ENCODE measurements at places on chromosomes 16 and 17. TPM values are rescaled to one million over a fixed set of nuclear protein-coding genes. Genes with fewer than 3 reads are reported as not detected.

The BLMH gene
- 26.9 TPM for total RNA-seq

The CDK12 gene
- 15.6 TPM for total RNA-seq

The PDF gene
- total RNA-seq, result 24.3 TPM

The SNRNP25 gene
- 39.0 TPM for total RNA-seq

The GLP2R gene
- total RNA-seq, result not detected

The TNFRSF13B gene
- not detected for total RNA-seq

The CASKIN2 gene
- total RNA-seq, result 4.2 TPM

The KRTAP1-1 gene
- total RNA-seq, result not detected

The ZG16 gene
- not detected for total RNA-seq

The RPH3AL gene
- total RNA-seq, result 1.2 TPM

The DNAAF1 gene
- total RNA-seq, result not detected

The USH1G gene
- not detected for total RNA-seq

The KRT25 gene
- not detected for total RNA-seq

The MTMR4 gene
- total RNA-seq, result 28.9 TPM

The KIFC3 gene
- 49.3 TPM for total RNA-seq

The CYTH1 gene
- 14.6 TPM for total RNA-seq

The NT5C gene
- total RNA-seq, result 78.9 TPM

The NPIPB6 gene
- total RNA-seq, result 0.29 TPM

The DNAH9 gene
- total RNA-seq, result not detected

The AGRP gene
- total RNA-seq, result not detected

The RNF112 gene
- total RNA-seq, result 0.24 TPM

The KIF19 gene
- not detected for total RNA-seq

The ESRP2 gene
- total RNA-seq, result 0.24 TPM

The LUC7L gene
- 16.8 TPM for total RNA-seq

The PRSS8 gene
- not detected for total RNA-seq

The TMEM114 gene
- total RNA-seq, result not detected

The NLK gene
- 10.4 TPM for total RNA-seq

The JPH3 gene
- not detected for total RNA-seq

The BCO1 gene
- total RNA-seq, result not detected
